ENCODE measurements at places on chromosomes 2 and 18.

DNA sequence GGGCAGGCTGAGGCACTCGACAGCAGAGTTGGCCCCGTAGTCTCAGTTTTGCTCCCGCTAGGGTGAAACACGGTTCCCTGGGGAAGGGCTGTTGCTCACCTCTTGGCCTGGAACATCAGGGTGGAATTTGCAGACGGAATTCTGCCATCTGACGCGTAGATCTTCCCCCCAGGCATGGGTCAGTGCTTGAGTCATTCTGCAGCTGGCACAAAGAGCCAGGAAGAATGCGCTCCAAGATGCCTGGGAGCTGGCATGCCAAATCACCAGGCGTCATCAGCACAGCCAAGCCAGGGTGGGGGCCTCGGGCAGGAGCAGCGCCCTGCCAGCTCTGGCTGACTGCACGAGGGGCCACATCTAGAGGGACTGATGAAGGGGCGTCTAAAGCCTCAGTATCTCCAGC lies 42.7 kb downstream of the ODC1 start:
- DNase-seq, result peak; percentile 80

DNA sequence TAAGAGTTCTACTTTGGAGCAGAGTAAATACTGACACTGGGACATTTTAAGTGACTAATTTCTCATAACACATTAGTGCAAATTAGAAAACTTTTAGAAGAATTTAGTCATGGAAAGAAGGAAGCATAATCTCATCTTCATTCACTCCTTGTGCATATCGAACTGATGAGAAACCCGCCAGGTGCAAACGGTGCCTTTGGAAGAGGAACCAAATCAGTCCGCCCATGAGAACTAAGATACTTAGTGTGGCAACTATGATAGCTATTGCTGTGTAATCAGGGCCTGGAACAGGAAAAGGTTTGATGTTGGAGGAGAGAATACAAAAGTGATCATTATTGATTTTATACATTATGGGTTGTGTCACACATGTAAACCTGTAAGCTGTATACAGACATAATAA lies 6.9 kb upstream of the CD302 start:
- DNase-seq, result no peak

GRCh38 chr2:203982276-203982675 lies 45.7 kb downstream of the ICOS start:
- no peak for DNase-seq

DNA sequence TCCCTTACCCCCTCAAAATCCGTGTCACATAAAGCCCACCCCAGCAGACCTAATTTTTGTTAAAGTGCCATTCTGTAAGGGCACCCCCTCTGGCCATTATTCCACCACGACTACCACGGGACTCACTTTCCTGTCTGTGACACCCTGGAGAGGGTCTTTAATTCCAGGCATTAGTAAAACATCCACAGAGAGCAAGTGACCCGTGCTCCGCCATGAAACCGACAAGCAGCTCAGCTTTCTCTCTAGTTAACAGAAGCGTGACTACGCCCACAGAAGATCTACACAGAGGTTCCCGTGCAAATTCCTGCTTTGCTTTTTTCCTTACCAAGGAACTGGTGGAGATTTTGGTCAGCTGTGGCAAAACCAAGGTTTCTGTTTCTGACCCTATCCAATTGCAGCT lies 4.4 kb downstream of the SIGLEC15 start:
- DNase-seq, result no peak

DNA sequence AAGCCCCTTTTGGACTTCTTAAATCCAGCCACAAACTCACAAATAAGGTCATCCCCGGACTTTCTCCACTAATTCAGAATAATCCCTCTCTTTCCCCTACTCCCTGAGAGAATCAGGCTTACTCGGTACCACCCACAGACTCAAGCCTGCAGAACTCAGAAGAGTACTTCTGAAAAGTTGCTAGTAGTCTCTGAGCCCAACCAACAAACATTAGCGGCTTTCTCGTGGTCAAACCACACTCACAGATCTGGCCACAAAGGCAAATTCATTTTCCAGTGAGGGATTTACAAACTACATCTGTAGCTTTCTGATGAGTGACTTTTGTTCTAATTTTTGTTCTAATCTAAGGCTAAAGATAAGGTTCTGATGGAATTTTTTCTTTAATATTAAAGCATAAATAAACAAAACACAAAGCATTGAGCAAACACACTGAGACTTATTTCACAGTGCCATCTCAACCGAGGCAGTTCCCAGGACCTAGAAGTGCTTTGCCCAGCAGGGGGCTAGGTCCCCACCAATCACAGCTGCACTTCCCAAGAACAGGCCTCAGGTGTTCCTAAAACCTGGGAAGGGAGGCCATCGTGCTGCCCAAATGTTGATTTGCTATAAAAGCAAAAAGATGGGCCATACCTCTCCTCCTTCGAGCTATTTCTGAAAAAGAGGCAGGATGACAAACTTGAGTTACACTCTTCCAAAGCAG lies 110.7 kb downstream of the COLEC12 start:
- DNase-seq, result peak; percentile 43

Data from right hindlimb (tissue), 1 donor.